Skeletal muscle cell (primary cell): ENCODE measurements at places on chromosomes 4 and X.

DNA sequence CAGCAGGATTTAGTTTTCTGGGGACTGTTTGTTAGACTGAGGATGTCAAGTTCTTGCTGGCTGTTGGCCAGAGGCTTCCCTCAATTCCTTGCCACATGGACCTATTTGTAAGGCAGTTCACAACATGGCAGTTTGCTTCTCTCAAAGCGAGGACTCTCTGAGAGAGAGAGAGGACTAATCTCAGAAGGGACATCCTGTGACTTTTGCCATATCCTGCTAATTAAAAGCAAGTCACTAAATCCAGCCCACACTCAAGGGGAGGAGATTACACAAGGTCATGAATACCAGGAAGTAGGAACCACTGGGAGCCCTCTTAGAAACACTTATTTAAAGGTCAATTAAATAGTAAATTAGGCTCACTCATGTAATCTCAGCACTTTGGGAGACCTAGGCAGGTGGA, 38.2 kb downstream of the PPP1R2C start:
- DNase-seq: no peak

DNA sequence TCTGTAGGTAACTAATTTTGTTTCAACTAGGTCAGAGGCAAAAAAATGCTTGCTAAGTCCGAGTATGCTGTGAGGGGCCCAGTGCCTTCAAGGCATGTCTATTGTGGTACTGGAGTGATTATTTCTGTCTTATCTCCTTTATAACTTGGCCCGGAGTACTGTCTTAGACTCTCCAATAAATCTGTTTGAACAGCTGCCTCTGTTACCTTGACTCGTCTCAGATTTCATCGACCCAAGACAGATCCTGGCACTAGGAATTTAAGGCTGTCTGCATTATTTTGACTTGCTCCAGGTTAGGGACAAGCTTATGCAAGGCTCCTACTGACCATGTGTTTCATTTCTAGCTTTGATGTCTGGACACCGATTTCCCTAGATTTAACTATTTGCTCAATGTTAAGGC, 41.1 kb upstream of the NKAP start:
- no peak for DNase-seq

DNA sequence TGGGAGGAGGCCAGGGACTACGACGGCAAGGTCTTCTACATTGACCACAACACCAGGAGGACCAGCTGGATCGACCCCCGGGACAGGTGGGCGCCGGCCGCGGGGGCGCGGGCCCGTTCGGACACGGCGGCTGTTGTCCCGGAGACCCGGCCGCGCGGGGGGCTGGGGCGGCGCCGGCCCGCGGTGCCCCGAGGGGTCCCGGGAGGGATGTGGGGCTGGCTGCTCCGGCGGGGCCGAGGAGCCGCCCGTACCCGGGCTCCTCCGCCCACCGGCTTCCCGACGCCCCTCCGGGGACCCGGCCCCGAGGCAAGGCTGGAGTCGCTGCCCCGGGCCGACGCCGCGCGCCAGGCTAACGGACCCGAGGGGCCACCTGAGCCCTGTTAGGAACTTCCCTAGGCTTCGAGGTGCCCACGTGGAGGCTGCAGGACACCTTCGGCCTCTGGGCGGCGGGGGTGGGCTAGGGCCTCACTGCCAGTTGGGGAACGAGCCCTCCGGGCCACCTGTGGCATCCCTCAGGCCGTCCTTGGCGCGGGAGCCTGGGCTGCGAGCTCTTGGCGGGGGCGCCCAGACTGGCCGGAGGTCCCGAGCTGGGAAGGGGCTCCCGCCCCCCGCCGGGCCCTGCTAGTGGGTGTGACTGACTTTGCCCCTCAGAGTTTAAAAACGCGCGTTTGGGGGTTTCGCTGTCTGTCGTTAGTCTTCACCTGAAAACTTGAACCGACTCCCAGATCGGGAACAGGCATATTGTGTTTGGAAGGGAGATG, 660 bp downstream of the WWC2 start:
- no peak for DNase-seq

- DNase-seq: no peak
Observed at GRCh38 chrX:72347366-72347765, 41.7 kb upstream of the CITED1 start.

DNA sequence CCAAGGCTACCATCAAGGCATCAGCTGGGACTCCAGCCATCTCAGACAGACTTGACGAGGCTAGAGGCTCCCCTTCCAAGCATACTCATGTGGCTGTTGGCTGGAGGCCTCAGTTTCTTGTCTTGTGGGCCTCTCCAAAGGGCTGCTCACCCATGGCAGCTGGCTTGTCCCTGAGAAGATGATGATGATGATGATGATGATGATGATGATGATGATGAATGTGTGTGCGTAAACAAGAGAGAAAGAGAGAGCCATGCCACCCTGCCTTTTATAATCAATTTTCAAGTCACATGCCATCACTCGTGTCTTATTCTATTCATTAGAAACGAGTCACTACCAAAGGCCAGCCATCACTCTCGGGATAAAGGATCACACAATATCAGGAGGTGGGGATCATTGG, 60.5 kb upstream of the ADGRG2 start:
- no peak for DNase-seq

GRCh38 chr4:119832776-119833175, 204.2 kb upstream of the PDE5A start:
- no peak for DNase-seq

GRCh38 chrX:112164420-112164819, 81.8 kb upstream of the TRPC5 start:
- DNase-seq: no peak

- no peak for DNase-seq
Observed at GRCh38 chrX:153966283-153966688, 5.3 kb downstream of the HCFC1 start.

DNA sequence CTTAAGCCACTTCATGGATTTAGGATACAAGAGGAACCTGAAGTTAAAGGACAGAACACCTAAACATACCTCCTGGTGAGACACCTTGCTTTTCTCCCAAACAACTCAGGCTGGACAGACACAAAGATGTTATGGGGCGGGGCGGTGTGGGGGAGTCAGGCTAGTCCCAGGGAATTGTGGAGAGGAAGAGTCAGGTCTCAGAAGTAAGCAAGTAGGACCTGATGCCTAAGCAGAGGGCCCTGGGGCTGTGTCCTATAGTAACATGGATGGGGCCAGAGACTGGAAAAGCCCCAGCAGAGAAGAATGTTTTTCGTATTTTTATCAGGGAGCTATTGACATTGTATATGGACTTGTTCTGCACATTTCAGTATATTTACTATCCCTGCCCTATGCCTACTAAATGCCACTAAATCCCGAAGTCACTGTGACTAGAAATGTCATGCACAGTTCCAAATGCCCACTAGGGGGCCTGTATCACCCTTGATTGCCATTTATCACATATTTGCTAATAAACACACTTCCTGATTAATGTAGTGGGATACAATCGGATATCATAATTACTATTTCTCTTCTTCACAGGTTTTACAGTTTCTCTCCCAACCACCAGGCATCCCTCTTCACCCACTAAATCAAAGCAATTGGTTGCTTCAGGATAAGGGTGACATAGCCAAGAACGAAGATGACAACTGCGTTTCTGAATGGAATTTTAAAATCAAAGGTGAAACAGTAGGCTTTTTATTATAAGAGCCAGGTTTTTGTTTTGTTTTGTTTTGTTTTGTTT, 23.8 kb upstream of the ARHGAP10 start:
- no peak for DNase-seq

DNA sequence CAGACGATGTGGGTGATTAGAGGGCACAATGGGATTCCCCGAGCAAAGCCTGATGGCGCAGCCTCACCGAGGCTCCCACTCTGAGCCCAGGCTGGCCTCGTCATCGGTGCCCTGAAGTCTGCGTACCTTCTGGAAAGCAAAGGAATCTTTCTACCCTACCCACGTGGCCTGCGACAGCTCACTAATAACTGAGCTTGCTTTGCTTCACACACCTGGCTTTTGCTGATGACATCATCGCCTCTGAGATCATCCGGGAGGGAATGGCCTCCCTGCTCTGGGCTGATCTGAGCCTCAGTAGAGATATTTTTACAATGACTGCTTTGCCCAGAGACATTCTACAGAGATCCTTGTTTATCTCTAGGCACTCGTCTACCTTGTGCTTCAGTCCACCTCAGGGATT, 45.4 kb upstream of the PDLIM3 start:
- DNase-seq: no peak

- no peak for DNase-seq
Observed at GRCh38 chr4:123640824-123641223, 244.2 kb downstream of the SPRY1 start.

- no peak for DNase-seq
Observed at GRCh38 chr4:2390146-2390545, 28.3 kb downstream of the ZFYVE28 start.

DNA sequence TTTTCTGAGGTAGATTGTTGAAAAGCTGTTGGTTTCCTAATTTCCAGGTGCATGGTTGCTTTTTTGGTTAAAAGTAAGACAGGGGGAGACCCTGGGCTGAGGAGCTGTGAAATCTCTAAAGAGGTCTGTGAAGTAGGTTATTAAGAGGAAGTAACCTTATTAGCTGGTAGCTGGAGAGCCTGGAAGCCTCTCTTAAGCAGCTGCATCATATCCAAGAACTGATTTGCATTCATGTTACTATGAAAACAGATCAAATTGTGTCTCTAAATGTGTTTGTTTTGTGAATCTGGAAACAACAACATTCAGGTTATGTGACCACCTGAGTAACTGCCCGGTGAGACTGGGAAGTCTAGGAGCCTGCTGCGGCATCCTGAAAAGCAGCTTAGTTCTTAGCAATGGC, 54.1 kb downstream of the ARHGAP10 start:
- no peak for DNase-seq

DNA sequence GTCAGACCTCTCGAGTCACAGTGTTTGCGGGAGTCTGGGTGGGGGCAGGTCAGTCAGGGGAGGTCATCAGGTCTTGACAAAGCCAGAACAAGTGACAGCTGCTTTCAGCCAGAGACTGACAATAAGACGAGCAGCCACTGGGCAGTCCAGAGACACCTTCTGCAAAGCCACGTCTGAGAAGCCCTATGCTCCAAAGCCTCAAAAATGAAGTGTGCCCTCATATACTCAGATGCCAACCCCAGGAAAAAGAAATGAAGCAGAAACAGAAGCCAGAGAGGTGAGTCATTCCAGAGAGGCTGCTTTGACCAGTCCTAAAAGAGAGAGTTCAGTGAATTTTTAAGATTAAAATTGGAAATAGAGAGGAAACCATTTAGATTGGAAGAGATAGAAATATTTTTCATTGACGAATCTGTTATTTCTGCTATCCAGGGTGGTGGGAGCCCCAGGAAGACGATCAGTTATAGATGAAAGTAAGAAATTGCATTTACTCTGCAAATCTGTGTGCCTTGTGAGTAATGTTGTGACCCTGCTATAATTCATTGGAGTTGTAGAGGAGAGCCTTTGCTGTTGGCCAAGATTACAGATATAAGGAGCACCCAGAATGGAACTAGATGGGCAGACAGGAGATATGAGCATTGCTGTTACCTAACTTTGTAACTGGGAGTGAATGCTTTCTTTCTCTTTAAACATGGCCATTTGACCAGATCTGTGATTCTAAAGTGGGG, 77.9 kb downstream of the LRRC66 start:
- no peak for DNase-seq

GRCh38 chr4:52199574-52200338, 148.7 kb downstream of the SPATA18 start:
- peak; percentile 3 for DNase-seq

GRCh38 chr4:148747721-148748268, 305.6 kb upstream of the NR3C2 start:
- no peak for DNase-seq

GRCh38 chrX:17377795-17378194, 2.8 kb downstream of the NHS start:
- DNase-seq: no peak

DNA sequence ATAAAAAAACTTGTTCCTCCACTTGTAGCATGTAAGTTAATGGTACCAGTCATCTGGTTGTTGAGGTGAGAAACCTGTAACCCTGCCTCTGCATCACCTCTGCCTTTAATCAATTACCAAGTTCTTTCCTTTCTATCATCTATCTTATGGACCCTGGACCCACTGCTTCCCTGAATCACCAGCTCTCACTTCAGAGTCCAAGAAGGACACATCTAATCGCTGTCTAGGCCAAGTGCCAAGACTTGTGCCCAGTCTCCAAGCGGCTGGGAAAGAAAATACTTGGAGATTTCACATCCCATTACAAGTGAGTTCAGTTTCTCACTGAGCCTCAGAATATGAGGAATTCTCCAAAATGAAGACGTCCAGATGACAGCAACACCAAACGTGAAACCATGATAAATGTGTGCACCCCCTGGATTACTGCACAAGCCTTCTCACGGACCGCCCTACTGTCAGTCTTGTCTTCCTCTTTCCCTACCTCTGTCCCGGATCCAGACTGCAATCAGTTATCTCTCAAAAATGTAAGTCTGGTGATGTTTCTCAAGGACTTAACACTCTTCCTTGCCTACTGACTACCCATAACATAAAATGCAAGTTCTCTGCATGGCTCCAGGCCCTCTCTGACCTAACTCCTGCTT, 10.4 kb downstream of the PALLD start:
- no peak for DNase-seq

- no peak for DNase-seq
Observed at GRCh38 chrX:152635941-152636340, 1.8 kb upstream of the GABRQ start.

GRCh38 chrX:49202022-49202421, 2.0 kb upstream of the SYP start:
- no peak for DNase-seq

GRCh38 chr4:99028187-99028586, 32.7 kb downstream of the METAP1 start:
- no peak for DNase-seq

DNA sequence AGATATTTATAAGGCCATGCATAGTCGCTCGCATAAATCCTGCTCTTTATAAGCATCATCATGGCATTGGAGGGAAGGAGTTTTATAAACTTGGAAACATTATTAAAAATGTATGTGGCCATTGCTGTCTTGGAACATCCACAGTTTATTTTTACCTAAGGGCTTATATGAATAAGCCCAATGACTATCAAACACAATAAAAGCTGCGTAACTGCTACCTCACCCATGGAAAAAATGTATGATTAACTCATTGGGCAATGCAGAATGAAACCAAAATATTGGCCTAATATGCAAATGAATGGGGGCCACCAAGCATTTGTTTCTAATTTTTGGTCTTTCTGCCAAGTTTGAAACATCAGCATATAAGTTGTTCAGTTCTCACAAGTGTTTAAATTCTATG, 19.1 kb downstream of the GEMIN8 start:
- no peak for DNase-seq

DNA sequence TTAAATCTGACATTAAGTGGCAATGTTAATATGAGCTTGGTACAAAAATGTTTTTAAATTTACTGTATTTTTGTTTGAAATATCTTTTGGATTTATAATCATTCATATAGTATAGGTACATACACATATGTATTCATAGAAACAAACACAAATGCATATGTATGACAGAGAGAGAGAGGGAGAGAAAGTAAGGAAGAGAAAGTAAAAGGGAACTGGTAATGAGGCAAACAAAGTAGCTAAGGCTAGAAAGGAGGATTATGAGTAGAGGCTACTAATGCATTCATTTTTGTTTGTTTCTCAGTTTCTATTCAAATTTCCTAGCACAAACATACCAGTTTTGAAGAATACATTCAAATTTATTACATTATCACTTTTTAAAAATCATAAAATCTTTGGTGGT, 132.4 kb downstream of the GLRA3 start:
- no peak for DNase-seq

GRCh38 chr4:6200011-6200921, at the start of gene JAKMIP1:
Gene JAKMIP1, minus strand, starts transcription at chr4:6200549. Its CDS starts 87,699 bp downstream, at chr4:6112850.
- DNase-seq: peak; percentile 5

GRCh38 chr4:72031868-72032608, at the start of gene NPFFR2:
Gene NPFFR2, plus strand, starts transcription at chr4:72032000. Its CDS starts 96,592 bp downstream, at chr4:72128592.
- DNase-seq: peak; percentile 4
